ENCODE measurements at places on chromosomes 12 and 14.
A peak's percentile ranks its signal among the peaks of the same experiment; 100 is the strongest.

DNA sequence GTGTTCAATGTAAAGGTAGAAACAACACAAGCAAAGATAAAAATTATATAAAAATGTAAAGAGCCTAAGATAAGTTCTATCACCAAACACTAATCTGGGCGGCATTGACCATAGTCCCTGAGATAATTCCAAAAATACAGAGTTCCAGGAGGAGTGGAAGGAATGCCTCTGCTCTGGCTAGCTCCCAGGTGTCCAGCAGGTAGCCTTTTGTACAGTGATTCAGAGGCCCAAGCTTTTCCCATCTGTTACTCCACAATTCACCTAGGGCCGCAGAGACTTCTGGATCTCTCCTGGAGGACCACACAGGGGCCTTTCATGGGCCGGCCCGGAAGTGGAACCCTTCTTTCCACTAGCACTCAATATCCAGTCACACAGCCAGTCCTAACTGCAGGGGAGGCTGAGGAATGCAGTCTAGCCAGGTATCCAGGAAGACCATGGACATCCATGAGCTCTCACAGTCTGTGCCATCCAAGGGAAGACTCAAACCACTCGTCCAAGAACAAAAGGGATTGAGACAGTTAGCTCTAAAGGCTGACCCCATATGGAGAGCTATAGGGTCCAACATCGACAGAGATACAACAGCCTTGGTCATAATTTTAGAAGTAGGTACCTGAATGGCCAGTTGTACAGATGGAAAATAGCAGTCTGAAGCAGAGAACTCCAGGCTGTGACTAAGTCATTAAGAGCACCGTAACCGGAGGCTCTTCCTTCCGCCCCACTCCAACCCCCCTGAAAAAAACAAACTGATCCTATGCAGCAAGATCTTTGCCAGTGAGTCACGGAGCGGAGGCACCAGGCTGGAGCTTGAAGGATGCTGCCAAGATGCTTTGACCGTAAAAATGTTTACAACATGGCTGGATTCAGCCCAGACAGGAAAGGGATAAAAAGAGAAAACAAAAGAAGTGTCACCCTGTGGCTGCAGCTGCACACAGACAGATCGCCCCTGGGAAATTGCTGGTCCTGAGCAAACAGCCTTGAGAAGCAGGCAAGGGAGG, 204.8 kb downstream of the NUAK1 start:
- DNase-seq, result no peak

- no peak for DNase-seq
Observed at GRCh38 chr12:25365340-25365730, 114.6 kb upstream of the KRAS start.

GRCh38 chr12:71174146-71174545, 16.3 kb upstream of the TSPAN8 start:
- DNase-seq, result no peak

DNA sequence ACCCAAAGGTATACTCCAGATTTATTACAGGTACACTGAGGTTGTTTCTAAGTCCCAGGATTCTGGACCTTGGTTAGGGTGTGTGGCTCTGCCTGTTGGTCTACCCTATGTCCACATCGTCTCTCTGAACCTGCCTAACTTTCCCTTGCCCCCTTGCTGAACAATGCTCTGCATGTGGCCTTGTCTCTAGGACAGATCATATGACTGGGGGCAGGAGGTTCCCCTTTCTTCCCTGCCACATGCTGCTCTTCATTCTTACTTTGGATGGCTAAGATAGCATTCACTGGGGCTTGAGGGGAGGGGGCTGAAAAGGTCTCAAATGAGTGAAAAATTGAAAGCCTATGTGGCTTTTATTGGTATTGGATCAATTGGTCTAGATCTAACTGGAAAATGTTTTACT, 49.2 kb downstream of the MBIP start:
- DNase-seq, result no peak

DNA sequence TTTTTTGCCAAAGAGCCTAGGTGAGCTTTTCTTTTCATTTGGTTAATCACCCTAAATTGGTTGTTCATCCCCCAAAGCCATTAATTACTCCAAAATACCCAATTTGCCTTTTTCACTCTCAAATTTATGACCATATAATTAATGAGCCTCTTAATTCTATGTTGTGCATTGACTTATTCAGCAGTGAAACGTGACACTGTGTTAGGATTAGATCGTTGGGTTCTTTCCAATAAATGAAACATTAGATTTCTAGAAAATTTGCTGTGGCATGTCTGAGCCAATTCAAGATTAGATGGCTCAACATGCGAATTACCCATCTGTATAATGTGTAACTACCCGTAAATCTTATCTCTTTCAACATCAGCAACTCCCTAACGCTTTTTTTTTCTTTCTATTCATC, 273.4 kb downstream of the BMP4 start:
- no peak for DNase-seq

DNA sequence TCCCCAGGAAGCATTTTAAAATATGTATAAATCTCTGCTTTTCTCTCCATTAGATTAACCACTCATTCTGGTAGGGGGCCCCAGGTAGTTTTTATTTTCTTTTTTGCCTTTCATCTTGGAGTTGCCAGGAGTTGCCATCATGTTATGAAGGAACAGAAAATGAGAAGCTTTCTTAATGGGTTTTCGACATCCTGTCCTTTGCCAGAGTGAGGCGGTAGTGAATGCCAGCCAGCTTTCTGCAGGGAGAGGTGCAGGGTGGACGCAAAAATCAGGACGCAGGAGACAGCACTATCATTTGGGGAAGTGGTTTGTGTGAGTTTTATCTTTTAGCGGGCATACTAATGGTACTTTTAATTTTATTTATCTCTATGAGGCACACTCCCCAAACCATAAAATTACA, 1.7 kb downstream of the RASSF8 start:
- no peak for DNase-seq

DNA sequence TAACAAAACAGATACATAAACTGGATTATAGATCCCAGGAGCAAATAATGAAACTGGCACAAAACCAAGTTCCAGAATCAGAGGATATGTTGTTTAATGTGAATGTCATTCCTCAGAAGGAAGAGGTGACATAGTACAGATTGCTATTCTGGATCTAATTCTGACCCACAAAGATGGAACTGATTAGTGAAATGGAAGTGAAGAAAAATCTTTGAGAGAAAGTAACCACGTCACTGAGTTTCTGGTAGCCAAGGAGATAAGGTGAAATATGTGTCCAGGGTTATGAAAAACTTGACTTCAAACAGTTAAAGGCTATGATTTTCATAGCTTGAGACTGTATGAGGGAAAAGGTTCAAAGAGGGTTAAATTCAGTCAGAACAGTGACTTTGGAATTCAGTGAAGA, 8.3 kb downstream of the OR10AD1 start:
- no peak for DNase-seq

DNA sequence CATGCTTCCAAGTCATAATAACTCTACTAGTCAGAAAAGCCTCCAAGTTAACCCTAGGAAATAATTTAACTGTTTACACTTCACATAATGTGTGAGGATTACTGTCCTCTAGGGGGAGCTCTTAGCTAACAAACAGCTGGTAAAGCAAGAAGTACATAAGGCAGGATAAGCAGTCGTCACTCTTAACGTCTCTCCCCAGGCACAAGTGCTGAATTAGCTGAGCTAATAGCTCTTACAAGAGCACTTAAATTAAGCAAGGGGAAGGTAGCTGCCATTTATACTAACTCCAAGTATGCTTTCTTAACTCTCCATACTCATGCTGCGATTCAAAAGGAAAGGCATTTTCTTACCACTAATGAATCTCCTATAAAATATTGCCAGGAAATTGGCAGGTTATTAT, 79.3 kb upstream of the TSPAN11 start:
- no peak for DNase-seq

GRCh38 chr14:21385188-21385904, 1.5 kb upstream of the SUPT16H start:
- no peak for DNase-seq

GRCh38 chr12:195951-196350, 18.0 kb downstream of the SLC6A12 start:
- no peak for DNase-seq

DNA sequence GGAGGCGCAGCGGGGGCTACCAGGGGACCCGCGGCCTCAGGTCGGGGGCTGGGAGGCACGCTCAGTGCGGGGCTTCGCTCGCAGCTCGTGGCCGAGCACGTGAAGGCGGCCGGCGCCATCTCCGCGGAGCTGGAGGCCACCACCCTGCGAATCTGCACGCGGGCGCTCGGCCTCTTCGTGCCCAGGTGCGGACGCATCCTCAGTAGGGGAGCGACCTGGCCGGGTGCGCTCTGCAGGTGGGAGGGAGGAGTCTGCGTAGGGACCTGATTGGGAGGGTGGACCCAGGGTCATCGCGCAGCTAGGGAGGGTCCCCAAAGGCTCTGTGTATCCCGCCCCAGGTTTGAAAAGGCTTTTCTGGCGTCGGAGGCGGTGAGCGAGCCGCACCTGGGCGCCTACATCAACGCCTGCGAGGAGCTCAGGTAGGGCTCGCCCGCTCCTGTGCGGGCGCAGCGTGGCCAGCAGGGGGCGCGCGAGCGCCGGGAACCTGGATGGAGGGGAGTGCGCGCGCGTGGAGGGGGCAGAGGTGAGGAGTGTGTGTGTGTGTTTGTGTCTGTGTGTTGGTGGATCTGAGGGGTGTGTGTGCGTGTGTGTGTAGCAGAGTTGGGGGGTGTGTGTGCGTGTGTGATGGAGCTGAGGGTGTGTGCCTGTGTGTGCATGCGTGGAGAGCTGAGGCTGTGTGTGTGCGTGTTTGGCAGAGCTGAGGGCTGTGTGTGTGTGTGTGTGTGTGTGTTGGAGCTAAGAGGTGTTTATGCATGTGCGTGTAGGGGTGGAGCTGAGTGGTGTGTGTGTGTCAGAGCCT, 10.3 kb downstream of the EXOC3L4 start:
- peak; percentile 65 for DNase-seq

DNA sequence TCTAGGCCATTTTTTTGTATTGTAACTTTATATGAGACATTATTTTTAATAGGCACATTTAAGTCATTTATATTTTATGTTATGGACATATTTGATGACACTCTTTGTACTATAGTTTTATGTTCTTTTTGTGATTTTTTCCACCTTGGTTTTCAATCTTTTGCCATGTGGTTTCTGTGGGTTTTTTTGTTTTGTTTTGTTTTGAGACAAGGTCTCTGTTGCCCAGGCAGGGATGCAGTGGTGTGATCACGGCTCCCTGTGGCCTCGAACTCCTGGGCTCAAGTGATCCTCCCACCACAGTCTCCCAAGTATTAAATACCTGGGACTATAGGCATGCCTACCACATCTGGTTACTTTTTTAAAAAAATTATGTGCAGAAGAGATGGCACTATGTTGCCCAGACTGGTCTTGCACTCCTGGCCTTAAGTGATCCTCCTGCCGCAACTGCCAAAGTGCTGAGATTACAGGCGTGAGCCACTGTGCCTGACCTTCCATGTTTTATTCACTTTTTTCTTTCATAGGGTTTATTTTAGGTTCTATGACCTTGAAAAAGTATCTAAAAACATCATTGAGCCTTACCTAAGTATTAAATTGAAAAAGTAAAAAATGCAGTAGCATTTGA, 16.3 kb downstream of the MSRB3 start:
- no peak for DNase-seq

- DNase-seq, result no peak
Observed at GRCh38 chr12:50725011-50725942, 38.6 kb upstream of the ATF1 start.

DNA sequence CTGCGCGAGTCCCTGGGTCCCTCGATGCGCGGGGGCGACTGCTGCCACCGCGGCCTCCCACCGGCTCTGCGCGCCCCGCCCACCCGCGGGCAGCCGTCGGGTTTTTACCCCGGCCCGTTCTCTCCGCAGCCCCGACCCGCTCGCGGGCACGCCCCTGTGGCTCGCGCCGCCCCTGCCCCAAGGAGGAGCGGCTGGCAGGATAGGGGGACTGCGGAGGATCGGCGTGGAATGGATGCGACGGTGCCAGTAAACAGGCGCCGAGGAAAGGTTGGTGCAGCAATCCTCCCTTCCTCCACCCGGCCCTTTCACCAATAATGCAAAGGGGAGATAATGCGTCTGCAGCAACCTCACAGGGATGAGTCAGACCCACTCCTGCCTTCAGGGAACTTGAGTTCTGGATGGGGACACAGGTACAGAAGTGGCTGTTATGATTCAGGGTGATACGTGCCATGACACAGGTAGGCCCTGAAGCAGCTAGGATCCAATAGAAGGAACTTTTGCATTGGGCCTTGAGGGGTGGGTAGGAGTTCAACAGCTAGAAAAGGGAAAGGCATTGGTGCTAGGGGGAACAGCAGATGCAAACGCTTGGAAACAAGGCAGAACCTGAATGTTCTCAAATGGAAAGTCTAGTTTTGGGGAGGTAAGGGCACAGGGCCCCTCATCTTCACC, 554 bp upstream of the DEGS2 start:
- no peak for DNase-seq

DNA sequence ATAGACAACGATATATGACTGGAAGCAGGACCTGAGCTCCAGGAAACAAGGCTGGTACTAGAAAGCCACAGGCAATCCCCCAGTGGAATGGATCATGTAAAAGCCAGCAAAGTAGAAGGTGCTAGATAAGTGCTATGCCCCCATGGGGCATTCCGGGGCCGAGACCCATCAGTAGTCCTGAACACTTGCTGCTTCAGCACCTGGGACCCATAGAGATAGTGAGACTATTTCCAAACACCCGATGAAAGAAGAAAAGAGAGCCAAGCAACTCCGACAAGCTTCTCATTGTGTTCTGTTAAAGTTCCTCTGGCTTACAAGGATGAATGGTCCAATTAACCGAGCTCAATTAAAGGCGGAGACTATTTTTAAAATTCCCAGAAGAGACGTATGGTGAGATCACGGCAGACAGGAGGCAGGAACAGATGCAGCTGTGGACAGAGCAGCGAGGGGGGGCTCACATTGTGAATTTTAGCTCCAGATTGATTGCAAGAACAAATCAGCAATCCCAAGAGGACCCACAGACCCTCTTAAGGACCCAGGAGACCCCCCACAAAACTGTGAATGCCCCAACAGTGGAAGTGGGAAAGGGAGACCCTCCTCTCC, 142.5 kb upstream of the OVCH1 start:
- DNase-seq, result no peak

All from T-cell (primary cell).